ENCODE measurements at places on chromosomes 13 and 19. TPM values are rescaled to one million over a fixed set of nuclear protein-coding genes. Genes with fewer than 3 reads are reported as not detected.

Gene FUT1
- total RNA-seq: 4.6 TPM

Gene PSPN
- total RNA-seq: 2.4 TPM

DNA sequence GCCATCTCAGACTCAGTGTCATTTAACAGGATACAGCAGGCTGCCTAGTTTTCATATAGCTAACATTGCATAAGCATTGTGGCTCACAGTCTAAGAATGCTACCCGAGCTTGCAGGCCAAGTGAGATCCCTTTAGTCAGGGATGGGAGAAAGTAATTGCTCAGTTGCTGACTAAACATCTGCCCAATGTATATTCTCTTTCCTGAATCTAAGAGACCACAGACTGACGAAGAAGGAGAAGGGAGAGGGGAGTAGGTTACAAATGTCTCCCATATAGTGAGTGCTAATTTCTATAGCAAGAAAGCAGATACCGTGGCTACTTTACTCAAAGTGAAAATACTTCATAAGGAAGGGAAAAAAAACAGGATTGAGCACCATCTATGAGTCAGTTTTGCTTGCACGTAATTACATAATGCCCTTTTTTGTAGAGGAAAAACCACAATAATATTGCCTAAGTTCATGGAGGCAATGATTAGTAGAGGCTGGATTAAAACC lies 453.9 kb downstream of the COG6 start:
- H3K4me1 ChIP-seq: peaks cover 15% of the 10 kb centered on the region
- peak overlapping the region; percentile 82 for H3K27ac ChIP-seq
- peak overlapping the region; percentile 7 for H3K4me3 ChIP-seq

DNA sequence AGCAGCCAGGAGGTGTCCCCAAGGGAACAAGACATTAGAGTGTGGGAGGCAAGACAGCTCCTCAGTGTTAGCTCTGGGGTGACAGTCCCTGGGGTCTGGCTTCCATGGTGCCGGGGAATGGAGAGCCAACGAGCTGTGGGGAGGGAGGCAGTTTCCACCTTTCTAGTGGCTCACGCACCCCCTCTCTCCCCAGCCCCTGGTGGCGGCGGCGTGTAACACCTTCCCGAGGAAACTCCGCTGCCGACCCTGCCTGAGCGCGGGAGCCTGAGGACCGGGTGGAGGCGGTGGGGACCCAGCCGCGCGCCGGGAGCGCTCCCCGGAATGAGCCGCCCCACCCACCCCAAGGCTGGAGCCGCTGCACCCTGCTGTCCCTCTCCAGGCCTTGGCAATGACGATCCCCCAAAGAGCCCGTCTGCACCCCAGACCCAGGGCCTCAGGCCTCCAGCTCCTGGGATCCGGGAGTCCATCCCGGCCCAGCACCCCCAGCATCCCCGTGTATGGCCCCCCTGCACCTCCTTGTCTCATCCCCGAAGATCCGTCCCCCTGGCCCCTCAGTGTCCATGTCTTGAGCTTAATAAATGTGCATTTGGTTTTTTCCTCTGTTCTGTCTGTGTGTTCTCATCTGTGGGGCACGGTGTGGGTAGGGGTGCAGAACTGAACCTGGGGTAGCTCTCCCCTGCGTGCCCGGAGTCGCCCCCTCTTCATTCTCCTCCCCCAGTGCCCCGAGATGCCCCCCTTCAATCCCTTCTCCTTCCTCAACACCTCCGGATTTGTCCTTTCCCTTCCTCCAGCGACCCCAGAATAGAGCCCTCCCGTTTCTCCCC lies 622 bp upstream of the FXYD5 start:
- H3K27me3 ChIP-seq: no peaks in the 10 kb centered on the region
- H3K4me3 ChIP-seq: peak overlapping the region; percentile 75
- peaks cover 14% of the 10 kb centered on the region for H3K4me1 ChIP-seq
- peaks cover 12% of the 10 kb centered on the region for H3K36me3 ChIP-seq
- no peak overlapping the region for H3K27ac ChIP-seq

Gene ATP1A3
- total RNA-seq: 8.3 TPM

DNA sequence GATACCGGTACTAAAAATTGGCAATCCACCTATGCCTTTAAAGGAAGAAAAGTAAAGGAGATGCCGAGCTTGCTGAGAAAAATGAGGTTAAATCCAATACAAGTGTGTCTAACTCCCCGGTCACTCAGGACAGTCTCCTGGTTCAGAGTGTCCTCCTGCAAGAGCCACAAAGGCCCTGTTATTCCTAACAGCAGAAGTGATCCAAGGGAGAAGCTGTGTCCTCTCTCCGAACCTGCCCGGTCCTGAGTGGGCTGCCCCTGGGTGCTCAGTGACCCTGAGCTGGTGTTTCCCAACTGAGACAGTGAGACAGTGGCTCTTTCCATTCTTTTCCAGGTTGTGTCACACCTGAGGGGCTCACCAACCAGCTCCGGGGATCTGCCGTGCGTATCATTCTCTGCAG lies 4.8 kb downstream of the GJB6 start:
- H3K27ac ChIP-seq: no peak overlapping the region
- no peaks in the 10 kb centered on the region for H3K36me3 ChIP-seq
- H3K4me3 ChIP-seq: no peak overlapping the region
- no peaks in the 10 kb centered on the region for H3K4me1 ChIP-seq

Gene GPR183
- total RNA-seq: not detected

Gene APOC4
- total RNA-seq: not detected

GRCh38 chr13:50326811-50327210 lies 311.6 kb downstream of the KCNRG start:
- peaks cover 11% of the 10 kb centered on the region for H3K4me1 ChIP-seq
- no peaks in the 10 kb centered on the region for H3K36me3 ChIP-seq
- H3K4me3 ChIP-seq: no peak overlapping the region
- H3K27me3 ChIP-seq: no peaks in the 10 kb centered on the region
- H3K27ac ChIP-seq: no peak overlapping the region

Data from PC-3 (cell line).